NCI-H446 (cell line): ENCODE measurements at places on chromosomes 1 and 21.

DNA sequence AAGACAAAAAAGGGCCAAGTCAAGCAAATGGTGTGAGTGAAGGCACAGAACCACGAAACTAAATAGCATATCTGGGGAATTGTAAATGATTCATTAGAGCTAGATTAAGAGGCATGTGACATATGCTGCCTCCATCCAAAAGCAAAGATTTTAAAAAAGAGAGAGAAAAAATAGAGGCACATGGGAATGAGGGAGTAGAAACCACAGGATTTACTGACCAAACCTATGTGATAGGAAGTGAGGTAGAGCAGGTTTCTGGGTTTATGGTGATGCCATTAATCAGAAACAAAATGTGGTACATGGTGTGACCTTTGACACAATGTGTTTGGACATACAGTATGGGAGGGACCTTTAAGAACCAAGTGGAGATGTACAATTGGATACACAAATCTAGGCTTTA lies 13.6 kb downstream of the C1orf52 start:
- DNase-seq, result no peak

DNA sequence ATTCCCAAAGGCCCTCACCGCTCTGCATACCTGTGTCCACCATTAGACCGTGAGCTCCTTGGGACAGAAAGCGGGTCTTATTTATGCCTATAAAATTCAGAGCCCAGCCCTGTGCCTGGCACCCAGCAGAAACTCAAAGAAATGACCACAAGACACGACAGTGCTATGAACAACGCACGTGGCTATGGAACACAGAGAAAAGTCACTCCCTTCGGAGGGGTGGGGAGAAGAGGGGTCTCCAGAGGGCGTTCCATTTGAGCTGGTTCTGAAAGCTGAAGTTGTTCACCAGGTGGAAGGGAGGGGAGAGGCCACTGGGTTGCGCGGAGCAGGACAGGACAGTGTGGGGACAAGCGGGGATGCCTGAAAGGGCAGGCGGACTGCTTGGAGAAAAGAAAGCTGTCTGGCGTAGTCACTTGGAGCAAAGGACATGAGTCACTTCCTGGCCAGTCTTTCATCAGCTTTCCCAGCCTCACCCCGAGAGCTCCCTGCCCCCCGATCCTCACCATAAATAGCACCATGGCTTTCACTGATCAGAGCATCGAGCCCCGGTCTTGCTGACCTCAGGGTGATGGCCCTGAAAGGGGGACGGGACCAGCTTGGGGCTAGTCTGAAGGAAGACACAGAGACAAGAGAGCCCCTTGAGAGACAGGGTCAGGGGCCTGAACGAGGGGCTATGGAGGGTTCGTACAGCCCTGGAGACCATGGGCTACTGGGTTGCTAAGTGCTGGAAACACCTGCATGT lies 28.5 kb downstream of the ECE1 start:
- DNase-seq, result no peak

DNA sequence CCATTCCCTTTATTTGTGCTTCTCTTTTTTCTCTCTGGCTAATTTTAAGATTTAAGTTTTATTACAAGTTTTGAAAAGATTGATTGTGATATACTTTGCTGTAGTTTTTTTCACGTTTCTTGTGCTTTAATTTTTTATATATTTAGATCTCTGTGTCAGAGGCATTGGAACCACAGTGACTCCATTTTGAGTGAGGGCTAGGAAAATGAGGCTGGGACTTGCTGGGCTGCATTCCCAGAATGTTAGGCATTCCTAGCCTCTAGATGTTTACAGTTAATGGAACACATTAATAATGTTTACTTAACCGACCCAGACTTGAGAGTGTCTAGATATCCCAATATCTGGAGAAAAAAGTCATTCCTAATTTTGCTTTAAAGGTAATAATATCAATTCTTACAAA lies 939.4 kb downstream of the BRINP3 start:
- no peak for DNase-seq

DNA sequence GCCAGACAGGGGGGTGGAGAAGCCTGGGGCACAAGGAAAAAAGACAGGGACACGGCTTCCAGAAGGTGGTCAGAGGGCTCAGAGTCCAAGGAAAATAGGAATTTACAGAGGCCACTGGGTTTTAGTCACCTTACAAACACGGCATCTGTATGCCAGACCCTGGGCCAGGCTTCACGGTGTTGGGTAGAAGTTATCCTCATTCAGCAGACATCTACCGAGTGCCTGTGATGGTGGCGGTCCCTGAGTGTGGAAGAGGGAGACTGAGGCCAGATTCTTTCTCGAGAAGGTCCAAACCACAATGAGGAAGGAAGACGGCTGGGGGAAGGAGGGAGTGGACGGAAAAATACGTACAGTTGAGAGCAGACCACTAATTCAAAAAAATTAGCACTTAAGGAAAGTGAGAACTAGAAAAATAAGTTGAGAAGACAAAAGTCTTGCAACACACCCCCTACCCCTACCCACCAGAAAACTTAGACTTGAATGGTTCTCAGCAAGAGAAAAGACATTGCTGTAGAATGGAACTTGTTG lies 864 bp upstream of the BTG2 start:
- DNase-seq, result no peak

DNA sequence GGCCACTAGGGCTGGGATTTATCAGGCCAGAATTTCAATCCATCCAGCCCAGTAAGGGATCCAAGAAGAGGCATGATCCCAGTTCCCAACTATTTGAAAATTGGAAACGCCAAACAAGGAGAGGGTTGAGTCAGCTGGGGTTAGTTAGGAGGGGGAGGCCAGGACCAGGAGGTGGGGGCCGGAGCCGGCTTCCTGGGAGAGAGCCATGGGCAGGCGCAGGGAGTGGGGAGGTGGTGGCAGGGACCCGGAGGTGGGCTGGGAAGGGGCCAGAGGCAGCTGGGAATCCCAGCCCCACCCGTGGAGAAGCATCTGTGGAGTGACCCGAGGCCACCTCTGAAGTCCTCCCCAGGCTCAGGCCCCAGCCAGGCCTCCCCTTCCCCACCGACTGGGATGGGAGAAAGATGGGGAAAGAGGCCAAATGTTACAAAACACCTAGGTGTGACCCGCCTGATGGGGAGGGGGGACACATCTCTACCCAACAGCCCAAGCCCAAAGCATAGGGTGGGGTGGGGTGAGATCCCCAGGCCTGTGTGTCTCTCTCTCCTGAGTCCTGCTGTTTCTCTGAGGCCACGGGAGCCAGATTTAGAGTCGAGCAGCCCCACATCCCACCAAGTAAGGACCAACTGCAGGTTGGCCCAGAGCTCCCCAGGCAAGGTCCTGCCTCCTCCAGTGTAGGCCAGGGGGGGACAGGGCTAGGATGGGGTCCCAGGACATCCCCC lies 10.1 kb downstream of the HSPG2 start:
- DNase-seq, result no peak

GRCh38 chr1:161176468-161177111 lies 717 bp downstream of the B4GALT3 start:
- DNase-seq, result no peak

- DNase-seq, result no peak
Measured at GRCh38 chr21:25496825-25497482, 110.3 kb downstream of the MRPL39 start.

GRCh38 chr1:195761104-195761503 lies 847.1 kb downstream of the KCNT2 start:
- DNase-seq, result no peak

DNA sequence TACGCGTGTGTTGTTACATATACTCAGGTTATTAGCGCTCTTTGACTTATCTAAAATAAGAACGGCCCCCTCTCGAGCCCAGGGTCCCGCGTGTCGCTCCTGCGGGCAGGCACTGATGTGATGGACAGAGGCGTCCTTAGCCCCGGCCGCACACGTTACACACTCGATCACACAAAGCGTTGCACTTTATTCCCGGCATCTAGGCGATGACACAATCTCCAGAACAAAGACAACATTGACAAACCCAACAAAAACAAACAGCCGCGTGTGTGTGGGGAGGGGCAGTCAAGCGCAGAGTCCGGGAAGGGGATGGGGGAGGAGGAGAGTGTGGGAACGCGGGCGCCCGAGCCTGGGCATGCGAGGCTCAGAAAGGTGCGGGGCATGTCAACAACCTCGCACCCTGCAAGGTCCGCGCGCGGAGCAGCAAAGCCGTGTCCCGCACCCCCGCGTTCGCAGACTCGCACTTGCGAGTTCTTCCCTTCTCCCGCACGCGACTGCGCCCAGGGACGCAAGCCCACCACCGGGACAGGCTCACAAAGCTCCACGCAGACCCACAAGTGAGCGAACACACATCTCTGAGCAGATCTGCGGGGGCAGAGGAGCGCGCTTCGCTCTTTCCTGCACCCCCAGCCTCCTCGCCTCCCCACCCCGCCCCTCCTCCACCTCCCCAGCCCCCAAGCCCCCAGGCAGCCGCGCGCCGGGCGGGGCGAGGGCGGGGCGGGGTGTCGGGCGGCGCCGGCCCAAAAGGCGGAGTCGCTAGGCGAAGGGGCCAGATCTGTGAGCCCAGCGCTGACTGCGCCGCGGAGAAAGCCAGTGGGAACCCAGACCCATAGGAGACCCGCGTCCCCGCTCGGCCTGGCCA lies at the start of gene EFNA1:
EFNA1 (plus strand) TSS at position 772 of the 862 bp plus-strand sequence. CDS start 102 bp downstream, outside the sequence.
- DNase-seq, result no peak

GRCh38 chr1:236206548-236206947 lies 64.2 kb downstream of the GPR137B start:
- DNase-seq, result no peak

GRCh38 chr1:85984636-85985035 lies 171.9 kb downstream of the COL24A1 start:
- no peak for DNase-seq

GRCh38 chr1:150973258-150973835 lies 1.3 kb downstream of the CERS2 start:
- no peak for DNase-seq

DNA sequence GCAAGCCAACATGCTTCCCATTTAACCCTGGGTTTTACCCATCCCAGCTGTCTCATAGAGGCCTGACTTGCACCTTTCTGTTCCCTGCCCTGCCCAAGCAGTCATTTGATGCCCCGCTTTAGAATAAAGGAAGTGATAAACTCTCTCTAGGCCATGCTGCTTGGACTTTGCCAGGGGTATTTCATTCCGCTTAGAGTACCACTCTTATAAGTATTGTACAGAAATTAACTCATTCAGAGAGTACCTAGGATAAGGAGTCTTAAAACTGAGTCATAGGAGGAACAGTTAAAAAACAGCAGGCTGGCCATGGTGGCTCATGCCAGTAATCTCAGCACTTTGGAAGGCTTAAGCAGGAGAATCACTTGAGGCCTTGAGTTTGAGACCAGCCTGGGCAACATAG lies 21.0 kb upstream of the LYST start:
- DNase-seq, result no peak

- no peak for DNase-seq
Measured at GRCh38 chr1:172951730-172952365, 98.9 kb downstream of the TNFSF18 start.

GRCh38 chr1:161933592-161934588 lies 89.8 kb downstream of the OLFML2B start:
- DNase-seq, result no peak

DNA sequence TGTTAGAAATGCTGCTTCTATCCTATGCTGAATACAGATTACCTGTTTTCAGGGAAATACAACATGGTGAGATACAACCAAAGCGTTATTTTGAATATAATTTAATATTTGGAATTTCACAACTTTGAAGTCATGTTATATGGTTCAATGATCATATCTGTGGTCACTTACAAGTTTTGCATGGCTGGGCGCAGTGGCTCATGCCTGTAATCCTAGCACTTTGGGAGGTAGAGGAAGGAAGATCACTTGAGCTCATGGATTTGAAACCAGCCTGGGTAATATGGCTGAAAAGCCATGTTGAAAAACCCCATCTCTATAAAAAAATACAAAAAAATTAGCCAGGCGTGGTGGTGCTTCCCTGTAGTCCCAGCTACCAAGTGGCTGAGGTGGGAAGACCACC lies 57.9 kb downstream of the DOP1B start:
- no peak for DNase-seq

DNA sequence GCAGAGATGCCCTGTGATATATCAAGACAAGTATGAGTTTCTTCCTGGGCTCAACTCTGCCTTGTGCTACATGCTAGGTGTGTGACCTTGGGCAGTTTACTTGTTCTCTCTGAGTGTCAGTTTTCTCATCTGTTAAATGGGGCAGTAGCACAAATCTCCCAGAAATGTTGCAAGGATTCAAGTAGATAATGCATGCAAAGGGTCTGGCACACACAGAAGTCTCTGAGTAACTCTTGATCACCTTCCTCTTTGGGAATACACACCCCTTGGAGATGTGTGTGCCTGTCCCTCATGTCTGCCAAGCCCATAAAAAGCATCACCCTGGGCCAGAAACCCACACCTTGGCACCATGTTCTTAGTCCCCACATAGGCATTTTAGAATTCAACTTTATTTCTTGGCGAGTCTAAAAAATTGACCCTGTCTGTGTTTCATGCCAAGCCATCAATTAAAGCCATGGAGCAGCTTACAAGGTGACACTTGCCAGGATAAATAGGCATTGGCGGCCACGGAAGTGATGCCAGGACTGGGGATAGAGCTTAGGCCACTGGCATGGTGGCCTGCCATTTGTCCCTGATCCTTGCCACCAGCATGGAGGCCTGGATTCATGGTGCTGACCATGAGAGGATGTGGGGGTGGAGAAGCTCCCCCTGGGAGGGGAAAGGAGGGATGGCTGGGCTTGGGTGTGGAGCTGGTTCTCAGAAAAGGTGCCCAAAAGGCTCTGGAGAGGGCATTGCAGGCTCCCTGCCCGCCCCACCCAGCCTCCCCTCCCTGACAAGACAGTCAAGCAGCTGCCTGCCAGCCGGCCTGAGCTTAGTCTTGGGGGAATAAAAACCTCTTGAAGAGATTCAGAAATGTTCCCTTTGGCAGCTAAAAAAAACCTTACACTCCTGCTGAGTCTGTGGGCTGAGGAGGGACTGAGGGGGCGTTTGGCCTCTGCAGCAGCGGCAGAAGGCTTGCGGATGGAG lies 118.0 kb upstream of the IPO9 start:
- DNase-seq, result peak; percentile 90

GRCh38 chr1:66733348-66734017 lies 18.8 kb upstream of the DYNLT5 start:
- DNase-seq, result peak; percentile 9

DNA sequence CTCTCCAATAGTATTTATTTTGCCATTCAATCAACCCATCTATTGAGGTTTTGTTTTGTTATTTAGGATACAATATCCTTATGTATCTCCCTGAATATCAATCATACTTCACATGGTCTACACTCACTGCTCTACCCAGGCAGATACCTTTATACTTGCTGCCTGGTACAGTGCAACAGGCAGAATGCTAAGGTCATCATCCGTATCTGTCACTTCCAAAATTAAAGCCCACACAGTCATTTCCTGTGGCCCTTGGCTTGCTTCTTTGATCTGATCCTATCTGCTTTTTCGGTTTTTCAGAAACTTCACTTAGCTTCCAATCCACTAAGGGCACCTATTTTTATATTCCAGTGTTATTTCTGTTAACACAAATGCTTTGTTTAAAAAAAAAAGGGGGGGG lies 22.3 kb upstream of the ZZZ3 start:
- no peak for DNase-seq

GRCh38 chr1:54886724-54887664 lies at the start of gene DHCR24:
Gene DHCR24 (minus strand): TSS chr1:54887195. CDS start chr1:54887119, 76 bp downstream.
- DNase-seq, result peak; percentile 81

GRCh38 chr1:41573194-41573593 lies 88.7 kb upstream of the EDN2 start:
- DNase-seq, result no peak
